Inflammatory macrophage (primary cell): ENCODE measurements at places on chromosomes 5 and 9.
A peak's percentile ranks its signal among the peaks of the same experiment; 100 is the strongest.

GRCh38 chr9:129362287-129363000, 184.4 kb upstream of the IER5L start:
- no peak for DNase-seq

DNA sequence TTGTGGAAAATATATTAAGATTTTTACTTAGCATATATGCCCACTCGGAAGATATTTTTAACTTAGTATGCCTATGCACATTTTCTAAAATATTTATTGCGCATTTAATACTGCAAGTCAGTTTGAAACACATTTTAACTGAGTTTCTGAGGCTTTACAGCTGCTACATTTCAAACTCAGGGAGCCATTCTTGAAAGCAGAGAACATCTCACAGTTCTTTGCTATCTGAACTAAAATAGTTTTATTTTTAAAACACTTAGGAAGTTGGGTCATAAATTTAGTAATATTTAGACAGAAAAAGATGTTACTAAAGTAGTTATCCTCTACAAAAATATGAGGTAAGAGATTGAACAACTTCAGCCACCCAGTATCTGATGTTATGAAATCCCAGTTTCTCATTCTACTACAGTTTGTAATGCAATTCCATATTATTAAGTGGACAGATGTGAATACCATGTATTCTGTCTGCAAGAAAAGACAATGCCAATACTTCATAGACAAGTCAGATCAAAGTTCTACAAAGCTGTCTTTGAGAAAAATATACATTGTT, 409.9 kb upstream of the EDIL3 start:
- peak; percentile 27 for DNase-seq

DNA sequence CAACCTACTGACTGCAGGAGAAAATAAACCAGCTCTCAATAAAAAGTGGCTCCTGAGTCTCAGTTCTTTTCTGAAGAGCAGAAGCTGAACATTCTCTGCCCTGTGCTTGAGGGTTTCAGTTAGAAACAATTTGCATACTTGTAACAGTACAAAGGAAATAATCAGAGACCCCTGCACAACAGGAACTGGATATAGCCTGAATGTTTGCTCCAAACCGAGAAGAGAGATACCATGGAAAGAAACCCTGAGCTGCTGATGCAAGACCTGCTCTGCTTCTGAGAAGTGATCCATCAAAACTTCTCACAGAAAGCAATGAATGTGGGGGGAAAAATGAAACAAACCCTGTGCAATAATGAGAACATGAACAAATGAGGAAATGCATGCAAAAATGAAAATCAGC, 592.9 kb downstream of the SEMA5A start:
- no peak for DNase-seq

- DNase-seq = no peak
These were observed 7.1 kb downstream of the SPACA9 start for GRCh38 chr9:132885720-132886333.

- no peak for DNase-seq
These were observed 431.6 kb downstream of the ICE1 start for GRCh38 chr5:5854087-5854486.

- no peak for DNase-seq
These were observed 64.3 kb upstream of the RUFY1 start for GRCh38 chr5:179485845-179486575.

DNA sequence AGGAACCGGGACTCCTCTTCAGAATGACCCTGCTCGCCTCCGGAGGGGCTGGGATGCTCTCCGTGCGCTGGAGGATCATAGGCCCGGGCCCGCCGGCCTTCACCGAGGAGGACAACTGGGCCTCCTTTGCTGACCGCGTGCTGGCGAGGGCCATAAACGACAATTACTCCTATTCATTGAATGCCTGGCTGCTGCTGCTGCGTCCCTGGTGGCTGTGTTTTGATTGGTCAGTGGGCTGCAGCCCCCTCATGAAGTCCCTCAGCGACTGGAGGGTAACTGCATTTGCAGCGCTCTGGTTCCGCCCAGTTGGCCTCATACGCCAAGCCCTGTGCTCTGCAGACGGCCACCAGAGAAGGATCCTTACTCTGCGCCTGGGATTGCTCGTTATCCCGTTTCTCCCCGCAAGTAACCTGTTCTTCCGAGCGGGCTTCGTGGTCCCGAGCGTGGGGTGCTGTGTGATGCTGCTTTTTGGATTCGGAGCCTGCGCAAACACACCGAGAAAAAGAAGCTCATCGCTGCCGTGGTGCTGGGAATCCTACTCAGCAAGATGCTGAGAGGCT, 16.6 kb downstream of the OR2V1 start:
- no peak for DNase-seq

DNA sequence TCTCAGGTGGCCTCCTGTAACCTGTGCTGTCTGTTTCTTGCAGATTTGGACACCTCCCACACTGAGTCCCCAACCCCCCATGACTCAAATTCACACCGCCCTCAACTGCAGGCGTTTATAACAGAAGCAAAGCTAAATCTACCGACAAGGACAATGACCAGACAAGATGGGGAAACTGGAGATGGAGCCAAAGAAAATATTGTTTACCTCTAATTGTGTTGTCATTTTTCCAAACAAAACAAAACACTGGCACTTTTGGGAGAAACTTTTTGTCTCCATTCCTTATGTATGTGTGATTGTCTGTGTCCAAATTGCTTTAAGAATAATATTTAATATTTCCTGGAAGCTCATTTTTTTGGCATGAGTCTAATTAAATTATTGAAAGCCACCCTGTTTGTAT, 314.8 kb downstream of the ARHGEF28 start:
- DNase-seq = no peak

- DNase-seq = no peak
These were observed at the start of gene VLDLR for GRCh38 chr9:2621722-2622460. TSS of gene VLDLR (plus strand) at chr9:2621787. CDS start at chr9:2622190, 403 bp downstream.

GRCh38 chr5:67233075-67233474, 36.5 kb upstream of the CD180 start:
- no peak for DNase-seq

DNA sequence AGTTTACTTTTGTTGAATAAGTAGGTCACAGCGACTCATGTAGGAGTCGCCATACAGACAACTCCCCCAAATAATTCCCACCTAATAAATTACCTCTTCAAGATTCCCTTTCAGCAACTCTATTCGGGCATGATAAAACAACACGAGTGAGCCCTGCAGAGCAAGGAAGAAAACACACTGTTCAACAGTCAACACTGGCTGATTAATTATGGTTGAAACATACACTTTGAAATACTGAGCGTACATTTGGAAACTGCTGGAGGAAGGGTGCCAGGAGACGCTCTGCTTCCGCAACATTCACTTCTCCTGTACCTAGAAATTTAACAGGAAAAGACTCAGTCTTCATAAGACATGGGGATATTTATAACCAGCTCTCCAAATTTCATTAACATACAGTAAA, 117.5 kb downstream of the TTC39B start:
- DNase-seq = no peak

DNA sequence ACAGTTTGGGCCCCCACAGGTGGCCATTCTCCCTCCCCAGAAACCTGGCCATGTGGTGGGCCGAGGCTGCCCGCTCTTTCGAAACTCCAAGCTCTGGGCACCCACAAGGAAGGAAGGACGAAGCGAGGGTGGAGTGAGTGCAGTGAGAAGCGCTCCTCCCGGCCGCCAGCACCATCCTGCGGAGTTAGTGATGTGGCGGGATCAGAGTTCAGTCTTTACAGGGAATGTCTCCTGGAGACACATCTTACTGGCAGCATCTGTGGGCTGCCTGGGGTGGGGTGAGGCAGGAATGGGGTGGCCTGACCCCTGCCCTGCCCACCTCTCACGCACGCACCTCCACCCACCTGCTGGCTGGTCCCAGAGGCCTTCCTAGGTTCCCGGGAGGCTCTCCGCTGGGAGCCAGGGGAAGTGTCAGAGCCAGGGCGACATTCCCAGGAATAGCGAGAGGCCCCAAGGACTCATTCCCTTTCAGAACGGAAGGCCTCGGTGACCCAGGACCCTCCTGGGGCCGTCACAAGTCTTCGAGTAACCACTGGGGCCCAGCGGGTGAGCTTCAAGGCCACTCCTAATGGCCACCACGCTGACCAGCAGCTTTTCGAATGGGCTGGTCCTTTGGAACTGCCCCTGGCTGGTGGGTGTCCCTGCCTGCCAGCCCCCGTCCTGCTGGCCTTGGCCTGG, 5.5 kb upstream of the RNU6ATAC start:
- DNase-seq = no peak

DNA sequence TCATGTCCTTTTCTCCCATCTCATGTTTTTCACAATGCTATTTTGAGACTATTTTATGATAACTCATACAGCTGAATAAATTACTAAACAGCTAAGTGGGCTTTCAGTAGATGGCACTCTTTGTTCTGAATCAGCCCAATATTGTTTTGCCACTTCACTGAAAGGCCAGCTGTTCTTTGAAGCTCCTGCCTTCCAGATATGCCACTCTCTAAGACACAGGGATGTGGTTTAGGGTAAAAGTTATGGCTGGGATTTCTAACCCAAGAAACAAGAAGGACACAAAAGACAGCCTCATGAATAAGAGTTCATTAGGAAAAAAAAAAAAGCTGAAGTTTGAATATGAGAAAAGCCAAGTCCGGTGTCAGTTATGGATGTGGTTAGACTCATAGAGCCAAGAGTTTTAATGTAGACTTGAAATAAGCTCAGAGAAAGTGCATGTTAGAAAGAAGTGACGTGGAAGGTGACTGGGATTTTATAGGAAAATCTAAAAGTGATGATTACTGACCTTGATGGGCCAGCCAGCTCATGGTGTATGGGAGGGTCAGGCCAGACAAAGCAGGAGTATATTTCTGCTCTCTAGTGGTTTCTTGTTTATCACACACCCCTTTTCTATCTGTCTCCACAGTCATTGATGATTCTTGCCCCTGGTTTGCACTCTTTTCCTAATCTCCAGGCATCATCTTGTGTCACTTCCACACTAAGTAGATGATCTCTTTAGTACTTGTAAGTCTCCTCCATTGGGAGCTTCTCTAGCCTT, 488.5 kb downstream of the NR2F1-AS1 start:
- no peak for DNase-seq

- DNase-seq = no peak
These were observed 9.9 kb downstream of the ZNF618 start for GRCh38 chr9:113886026-113886369.

DNA sequence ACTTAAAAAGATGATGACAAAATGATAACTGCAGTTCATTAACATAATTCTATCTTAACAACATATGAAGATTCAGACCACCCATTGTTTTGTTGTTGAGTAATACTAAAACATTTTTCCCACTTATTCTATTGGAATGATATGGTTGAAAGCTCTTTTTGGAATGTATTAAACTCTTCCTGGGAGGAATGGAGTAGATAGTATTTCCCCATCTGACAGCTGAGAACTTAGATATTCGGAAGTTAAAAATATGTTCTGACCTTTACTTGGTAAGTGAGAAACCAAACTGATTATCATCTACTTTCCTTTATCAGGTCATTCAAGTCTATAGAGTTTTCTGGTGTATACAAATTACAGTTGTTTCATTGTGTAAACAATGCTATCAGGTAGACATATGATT, 452.9 kb downstream of the CSNK1G3 start:
- DNase-seq = no peak

GRCh38 chr5:76229900-76230299, 146.7 kb downstream of the SV2C start:
- DNase-seq = no peak

DNA sequence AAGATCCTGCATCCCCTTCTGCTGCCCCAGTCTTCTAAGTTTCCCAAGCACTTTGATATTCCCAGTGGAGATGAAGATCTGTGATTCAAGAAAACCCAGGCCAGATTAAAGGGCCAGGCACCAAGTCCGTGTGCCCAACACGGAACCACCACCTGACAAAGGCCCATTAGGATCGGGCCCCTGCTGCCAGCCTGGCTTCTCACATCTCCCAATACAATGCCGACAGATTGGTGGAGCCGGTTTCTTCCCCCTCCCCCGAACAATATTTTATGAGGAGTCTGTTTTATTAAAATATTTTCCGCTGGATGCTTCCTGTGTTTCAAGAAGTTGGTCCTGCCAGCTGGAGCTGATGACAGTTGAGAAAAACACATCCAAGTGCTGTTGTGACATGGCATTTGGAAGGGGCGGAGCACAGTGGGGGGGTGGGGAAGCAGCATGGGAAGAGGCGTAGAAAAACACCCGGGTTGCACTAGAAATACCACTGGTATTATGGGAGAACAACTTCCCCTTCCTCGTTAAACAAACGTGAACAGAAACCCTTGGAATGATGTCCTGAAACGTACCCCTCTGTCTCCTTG, 45.0 kb downstream of the CRB2 start:
- DNase-seq = no peak

DNA sequence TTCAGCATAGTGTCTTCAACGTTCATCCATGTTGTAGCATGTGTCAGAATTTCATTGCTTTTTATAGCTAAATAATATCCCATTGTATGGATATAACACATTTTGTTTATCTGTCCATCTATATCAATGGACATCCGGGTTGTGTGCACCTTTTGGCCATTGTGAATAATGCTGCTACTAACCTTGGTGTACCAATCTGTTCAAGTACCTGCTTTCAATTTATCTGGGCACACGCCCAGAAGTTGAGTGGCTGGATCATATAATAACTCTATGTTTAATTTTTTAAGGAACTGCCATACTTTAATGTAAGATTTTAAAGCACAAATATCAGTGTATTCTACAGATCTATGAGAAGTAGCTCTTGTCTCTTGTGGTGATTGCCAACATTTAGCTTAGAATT, 43.5 kb downstream of the SCAI start:
- no peak for DNase-seq

DNA sequence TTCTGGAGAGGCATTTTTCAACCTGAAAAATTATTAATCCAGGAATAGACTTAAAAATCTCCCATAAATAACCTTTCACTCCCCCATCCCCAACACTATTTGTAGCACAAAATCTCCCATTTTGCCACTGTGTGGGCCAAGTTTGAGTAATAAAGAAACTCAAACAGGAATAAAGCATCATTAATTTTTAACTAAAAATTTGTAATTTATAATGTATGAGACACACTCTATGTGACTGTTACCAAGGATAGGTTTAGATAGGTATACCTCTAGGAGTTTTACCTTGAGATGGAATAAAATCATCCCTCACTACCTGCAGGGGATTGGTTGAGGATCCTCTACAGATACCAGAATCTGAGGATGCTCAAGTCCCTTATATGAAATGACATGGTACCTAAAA, 30.1 kb downstream of the CHD1 start:
- DNase-seq = no peak

DNA sequence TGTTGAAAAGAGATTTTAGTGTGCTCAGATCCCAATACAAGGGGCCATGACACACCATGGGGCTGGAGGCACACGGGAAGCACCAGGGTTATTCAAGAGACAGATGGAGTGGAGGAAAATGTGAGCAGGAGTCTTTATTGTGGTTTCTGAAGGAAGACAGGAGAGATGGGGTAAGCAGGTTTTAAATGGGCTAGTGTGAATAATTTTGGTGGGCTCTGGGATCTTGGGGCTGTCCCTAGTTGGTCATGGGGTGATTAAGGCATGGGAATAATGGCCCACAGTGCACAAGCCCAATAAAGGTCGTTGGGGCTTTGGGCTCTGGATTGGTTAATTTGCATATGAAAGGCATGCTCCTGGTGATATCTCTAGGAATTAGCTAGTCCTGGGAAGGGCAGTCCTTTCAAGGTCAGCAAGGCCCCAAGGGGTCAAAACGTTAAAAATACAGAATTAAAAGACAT, 3.6 kb upstream of the SCGB3A2 start:
- DNase-seq = no peak
